ENCODE measurements at places on chromosomes 5 and 9.

DNA sequence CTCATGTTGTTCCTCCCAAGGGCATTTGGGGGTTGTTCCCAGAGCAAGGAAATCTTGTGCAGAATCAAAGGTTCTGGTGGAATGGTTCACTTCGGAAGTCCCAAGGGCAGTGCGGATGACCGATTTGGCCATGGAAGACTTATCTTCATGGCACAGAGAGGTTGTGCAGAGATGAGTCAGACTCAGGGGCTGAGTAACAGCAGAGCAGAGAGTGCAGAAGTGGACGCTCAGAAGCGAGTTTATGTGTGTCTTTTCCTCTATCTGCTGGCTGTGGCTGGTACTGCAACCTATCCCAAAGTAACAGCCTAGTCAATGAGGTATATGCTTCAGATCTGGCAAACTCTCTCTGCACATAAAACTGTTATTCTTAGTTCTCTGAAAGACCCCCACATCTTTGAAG is 118.1 kb downstream of the DPYSL3 start:
- no peak for DNase-seq

- DNase-seq, result no peak
Measured at GRCh38 chr9:19641046-19641445, 147.8 kb downstream of the SLC24A2 start.

DNA sequence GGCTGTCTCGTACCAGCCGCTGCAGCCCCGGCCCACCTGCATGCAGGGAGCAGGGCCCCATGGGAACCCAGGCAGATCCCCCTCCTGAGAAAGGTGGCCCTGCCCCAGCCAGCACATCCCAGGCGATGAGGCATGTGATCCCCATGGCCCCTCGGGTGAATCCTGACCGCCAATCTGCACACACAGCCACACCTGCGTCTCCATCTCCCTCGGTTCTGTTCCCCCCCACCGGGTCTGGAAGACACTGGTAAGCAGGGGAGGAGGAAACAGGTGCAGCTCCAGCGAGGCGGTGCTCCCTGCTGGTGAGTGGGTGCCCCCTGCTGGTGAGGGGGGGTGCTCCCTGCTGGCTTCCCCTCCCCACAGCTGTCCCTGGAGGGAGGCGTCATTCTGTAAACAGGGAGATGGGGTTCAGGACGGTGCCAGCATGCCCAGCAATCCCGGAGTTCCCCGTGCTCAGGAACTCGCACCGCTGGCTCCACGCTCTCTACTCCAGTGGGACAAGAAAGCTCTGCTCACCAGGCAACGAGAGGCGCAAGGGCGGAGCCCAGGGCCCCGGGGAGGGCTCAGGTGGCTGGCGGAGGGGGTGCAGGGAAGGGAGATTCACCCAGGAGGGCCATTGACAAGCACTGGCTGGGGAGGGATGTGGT is 28.4 kb upstream of the SLC12A7 start:
- DNase-seq, result no peak

GRCh38 chr5:148816782-148817181 is 9.6 kb upstream of the ADRB2 start:
- DNase-seq, result no peak

DNA sequence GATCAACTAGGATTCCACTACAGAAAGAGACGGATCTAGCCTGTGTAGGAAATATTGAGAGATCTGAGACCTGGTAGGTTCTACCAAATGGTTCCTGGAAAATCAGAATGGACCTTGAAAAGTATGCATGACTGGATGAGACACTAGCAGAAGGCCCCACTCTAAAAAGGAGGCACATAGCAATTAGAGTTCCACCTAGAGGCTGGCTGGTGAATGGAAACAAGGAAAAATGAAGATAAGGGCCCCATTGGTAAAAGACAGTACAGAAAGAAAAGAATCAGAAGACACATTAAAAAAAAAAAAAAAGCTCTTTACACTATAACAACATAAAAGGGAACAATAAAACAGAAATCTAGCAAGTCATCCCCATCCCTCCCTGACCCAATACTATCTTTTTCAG is 518.5 kb downstream of the NR2F1-AS1 start:
- no peak for DNase-seq

- no peak for DNase-seq
Measured at GRCh38 chr5:137627293-137627692, 108.6 kb downstream of the KLHL3 start.

- DNase-seq, result peak; percentile 86
Measured at GRCh38 chr9:98848450-98849149, 41.1 kb downstream of the GALNT12 start.
